ENCODE measurements at places on chromosomes 3 and 15.

GRCh38 chr3:128878556-128879124 lies 780 bp upstream of the ACAD9 start:
- no peak for DNase-seq

DNA sequence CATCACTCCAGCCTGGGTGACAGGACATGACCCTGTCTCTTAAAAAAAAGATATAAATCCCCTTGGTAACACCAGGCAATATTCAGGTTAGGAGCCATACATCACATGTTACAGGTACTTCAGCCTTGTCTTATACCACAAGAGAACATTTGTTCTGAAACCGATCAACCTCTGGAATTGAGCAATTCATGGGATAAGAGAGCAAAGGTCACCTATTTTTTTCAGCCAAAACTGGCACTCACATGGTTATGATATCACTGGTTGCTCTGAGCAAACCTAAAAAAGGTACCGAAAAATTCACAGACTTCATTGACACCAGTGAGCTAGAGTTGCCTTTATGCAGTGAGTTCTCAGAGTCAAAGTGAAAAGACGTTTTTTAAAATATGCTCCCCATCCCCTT lies 9.1 kb downstream of the SPICE1 start:
- no peak for DNase-seq

DNA sequence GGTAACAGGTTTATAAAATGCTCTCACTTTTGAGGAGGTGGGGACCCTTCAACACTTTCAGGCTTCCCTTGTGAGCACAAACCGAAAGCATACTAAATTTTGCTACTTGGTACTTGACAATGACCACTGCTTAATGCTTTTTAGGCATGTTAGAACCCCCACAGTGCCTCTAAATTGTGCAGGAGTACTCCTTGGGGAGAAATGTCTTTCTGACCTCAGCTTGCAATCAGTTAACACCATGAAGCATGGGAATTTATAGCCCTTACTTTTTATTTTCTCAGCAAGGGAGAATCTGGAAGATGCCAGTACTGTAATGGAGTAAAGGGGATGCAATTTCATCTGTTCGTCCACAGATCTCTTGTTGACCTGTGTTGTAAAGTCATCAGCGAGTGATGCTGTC lies 308.9 kb upstream of the TBC1D5 start:
- no peak for DNase-seq

DNA sequence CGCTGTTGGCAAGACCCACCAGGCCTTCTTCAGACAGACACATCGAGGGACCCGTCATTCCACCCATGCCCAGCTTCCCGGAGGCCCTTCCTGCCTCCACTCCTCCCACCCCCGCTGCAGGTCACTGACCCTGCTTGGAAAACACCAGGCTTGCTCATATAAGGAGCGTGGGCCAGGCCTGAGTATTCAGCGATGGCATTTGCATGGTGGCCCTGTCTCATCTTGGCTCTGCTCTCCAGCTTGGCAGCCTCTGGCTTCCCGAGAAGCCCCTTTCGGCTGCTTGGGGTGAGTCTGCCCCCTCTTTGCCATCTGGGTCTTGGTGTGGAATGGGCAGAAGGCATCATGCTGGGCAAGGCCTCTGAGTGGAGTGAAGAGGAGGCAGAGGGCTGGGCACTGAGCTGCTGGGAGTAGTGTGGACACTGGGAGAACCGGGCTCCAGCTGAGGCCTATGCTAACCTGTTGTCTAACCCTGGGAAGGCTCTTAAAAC lies at the start of gene ITIH3:
Gene ITIH3 (plus strand): TSS at position 185 of the 488 bp plus-strand sequence. CDS start 8 bp downstream, at position 193.
- DNase-seq, result no peak

DNA sequence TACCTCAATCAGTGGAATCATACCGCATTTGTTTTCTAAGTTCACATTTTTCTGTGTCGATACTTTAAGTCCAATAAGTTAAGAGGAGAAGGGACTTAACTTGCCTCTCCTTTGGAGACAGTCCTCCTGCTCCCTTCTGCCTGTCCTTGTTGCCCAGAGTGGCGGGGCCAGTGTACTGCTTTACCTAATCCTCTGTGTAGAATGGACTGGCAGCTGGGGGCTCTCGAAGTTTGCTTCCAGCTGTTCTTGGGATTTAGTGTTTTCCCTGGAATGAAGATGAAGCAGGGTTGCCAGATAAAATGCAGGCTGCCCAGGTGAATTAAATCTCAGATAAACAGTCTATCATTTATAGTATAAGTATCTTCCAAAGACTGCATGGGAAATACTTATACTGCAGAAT lies 287.6 kb upstream of the C2CD4B start:
- no peak for DNase-seq
